Lung (tissue), 17 donors: ENCODE measurements at places on chromosomes 13 and 19. TPM values are rescaled to one million over a fixed set of nuclear protein-coding genes. Genes with fewer than 3 reads are reported as not detected.

DNA sequence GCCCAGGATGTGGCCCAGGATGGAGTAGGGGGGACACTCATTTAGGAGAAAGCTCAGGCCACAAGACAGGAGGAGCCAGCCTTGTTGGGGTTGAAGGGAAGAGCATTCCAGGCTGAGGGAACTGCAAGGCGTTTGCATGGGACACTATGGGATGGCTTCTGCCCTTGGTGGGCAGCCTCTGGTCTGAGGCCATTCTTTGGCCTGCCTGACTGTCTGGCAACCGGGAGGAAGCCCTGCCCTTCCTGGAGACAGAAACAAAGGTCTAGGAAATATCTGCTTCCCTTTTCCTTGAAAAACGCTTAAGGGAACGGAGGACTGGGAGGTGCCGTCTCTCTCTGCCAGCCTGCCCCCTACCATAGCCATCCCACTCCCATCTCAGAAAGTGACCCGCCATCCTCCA is 2.8 kb upstream of the ICAM1 start:
- H3K27me3 ChIP-seq: peaks cover 8% of the 10 kb centered on the region
- H3K27ac ChIP-seq: peak overlapping the region; percentile 82
- peaks cover 4% of the 10 kb centered on the region for H3K4me1 ChIP-seq

- DNase-seq: no peak
- H3K4me1 ChIP-seq: no peaks in the 10 kb centered on the region
- H3K4me3 ChIP-seq: no peak overlapping the region
- H3K27ac ChIP-seq: no peak overlapping the region
- no peaks in the 10 kb centered on the region for H3K27me3 ChIP-seq
These were observed 38.2 kb downstream of the PDCD5 start for GRCh38 chr19:32619051-32619685.

GRCh38 chr13:60411464-60411863 is 14.4 kb downstream of the TDRD3 start:
- H3K27ac ChIP-seq: no peak overlapping the region
- no peaks in the 10 kb centered on the region for H3K36me3 ChIP-seq

- no peaks in the 10 kb centered on the region for H3K36me3 ChIP-seq
- no peak overlapping the region for H3K4me3 ChIP-seq
- H3K4me1 ChIP-seq: peaks cover 17% of the 10 kb centered on the region
- H3K27me3 ChIP-seq: no peaks in the 10 kb centered on the region
- no peak overlapping the region for H3K27ac ChIP-seq
These were observed 96.2 kb upstream of the RFC3 start for GRCh38 chr13:33721724-33722123.

DNA sequence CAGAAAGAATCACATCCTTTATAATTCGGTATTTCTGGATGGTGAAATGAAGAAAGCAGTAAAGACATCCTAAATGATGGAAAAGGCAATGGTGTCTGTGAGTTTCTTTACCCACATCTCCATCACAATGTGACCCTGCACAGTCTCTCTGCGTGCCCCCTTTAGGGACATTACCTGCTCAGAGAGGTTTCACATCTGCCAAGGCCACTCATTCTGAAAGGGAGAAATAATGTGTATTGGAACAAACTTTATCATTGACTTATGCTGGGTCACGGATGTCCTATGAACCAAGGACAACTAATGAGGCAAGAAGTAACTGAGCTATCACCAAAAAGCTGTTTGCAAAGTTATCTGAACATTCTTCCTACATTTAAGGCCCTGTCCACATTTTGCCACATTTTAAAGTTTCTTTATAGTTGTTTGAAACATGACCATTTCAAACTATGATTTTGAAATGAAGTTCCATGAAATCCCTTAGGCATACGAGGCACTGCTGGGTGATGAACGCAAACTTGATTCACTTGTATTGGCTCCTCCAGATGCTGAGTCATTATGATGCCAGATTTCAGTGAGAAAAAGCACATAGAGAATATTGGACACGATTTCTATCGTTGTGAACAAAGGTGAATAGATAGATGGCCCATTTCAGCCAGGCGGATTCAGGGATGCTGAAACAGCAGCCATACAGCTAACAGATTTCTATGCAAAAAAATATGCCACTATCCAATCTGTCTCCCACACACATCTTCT is 63.5 kb upstream of the HMGB1 start:
- H3K36me3 ChIP-seq: no peaks in the 10 kb centered on the region
- no peaks in the 10 kb centered on the region for H3K27me3 ChIP-seq
- H3K4me3 ChIP-seq: no peak overlapping the region
- no peaks in the 10 kb centered on the region for H3K4me1 ChIP-seq
- H3K27ac ChIP-seq: no peak overlapping the region
- DNase-seq: no peak

DNA sequence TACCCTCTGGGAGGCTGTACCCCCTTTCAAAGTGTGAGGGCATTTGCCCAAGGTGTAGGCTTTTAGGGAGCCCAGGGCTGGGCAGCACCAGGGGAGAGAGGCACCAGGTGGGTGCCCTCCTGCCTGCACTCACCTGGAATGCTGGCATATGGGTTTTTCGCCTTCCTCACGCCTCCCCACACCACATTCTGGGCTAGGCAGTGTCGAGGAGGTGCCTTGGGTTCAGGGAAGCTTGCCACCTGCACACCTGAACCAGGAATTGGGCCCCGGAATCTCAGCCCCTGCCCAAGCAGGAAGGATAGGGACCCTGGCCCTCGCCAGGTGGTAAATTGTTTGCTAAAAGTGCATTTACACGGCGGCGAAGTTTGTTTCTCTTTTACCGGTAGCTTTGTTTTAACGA is 5.1 kb upstream of the TSHZ3 start:
- H3K4me3 ChIP-seq: no peak overlapping the region
- H3K27me3 ChIP-seq: no peaks in the 10 kb centered on the region
- peaks cover 7% of the 10 kb centered on the region for H3K4me1 ChIP-seq
- no peaks in the 10 kb centered on the region for H3K36me3 ChIP-seq

GRCh38 chr19:1181606-1182005 is 7.5 kb upstream of the SBNO2 start:
- H3K36me3 ChIP-seq: no peaks in the 10 kb centered on the region
- H3K4me1 ChIP-seq: peaks cover 6% of the 10 kb centered on the region
- H3K27ac ChIP-seq: peak overlapping the region; percentile 50
- H3K27me3 ChIP-seq: no peaks in the 10 kb centered on the region
- peak; percentile 63 for DNase-seq

- no peaks in the 10 kb centered on the region for H3K36me3 ChIP-seq
- H3K27ac ChIP-seq: no peak overlapping the region
- DNase-seq: no peak
- no peaks in the 10 kb centered on the region for H3K27me3 ChIP-seq
- no peak overlapping the region for H3K4me3 ChIP-seq
- H3K4me1 ChIP-seq: no peaks in the 10 kb centered on the region
These were observed 26.6 kb downstream of the SLAIN1 start for GRCh38 chr13:77724092-77724491.

- DNase-seq: no peak
- no peak overlapping the region for H3K4me3 ChIP-seq
- no peak overlapping the region for H3K27ac ChIP-seq
- no peaks in the 10 kb centered on the region for H3K27me3 ChIP-seq
- H3K4me1 ChIP-seq: no peaks in the 10 kb centered on the region
- no peaks in the 10 kb centered on the region for H3K36me3 ChIP-seq
These were observed 827.6 kb downstream of the DACH1 start for GRCh38 chr13:71039440-71039839.

- DNase-seq: no peak
- H3K4me3 ChIP-seq: peak overlapping the region; percentile 55
- peaks cover 2% of the 10 kb centered on the region for H3K4me1 ChIP-seq
- H3K27ac ChIP-seq: peak overlapping the region; percentile 98
- H3K36me3 ChIP-seq: no peaks in the 10 kb centered on the region
These were observed 609 bp downstream of the ZAR1L start for GRCh38 chr13:32314271-32315237.

DNA sequence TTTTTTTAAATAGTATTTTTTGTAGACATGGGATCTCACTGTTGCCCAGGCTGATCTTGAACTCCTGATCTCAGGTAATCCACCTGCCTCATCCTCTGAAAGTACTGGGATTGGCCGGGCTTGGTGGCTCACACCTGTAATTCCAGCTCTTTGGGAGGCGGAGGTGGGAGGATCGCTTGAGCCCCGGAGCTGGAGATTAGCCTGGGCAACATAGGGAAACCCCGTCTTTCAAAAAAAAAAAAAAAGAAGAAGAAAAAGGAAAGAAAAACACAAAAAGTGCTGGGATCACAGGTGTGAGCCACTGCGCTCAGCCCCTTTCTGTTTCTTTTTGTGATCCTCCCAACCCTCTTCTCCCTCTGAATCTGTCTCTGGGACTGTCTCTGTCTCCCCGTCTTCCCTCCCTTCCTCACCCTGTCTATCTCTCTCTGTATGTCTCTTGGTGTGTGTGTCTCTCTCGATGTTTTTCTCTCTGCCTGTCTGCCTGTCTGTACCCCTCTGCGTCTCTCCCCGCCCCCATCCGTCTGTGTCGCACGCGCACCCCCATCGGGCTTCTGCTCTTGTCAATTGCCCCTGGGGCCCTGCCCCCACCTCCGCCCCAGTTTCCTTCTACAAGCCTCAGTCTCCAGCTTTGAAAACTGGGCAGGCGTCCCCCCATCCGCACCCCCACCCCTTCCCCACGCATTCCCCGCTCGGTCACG is 540 bp upstream of the ZFP36 start:
- no peaks in the 10 kb centered on the region for H3K4me1 ChIP-seq
- H3K27me3 ChIP-seq: no peaks in the 10 kb centered on the region
- no peak for DNase-seq
- H3K36me3 ChIP-seq: peaks cover 9% of the 10 kb centered on the region
- H3K27ac ChIP-seq: peak overlapping the region; percentile 55

GRCh38 chr19:30407068-30407709 is 35.0 kb downstream of the ZNF536 start:
- H3K4me1 ChIP-seq: peaks cover 1% of the 10 kb centered on the region
- H3K4me3 ChIP-seq: no peak overlapping the region
- peak; percentile 68 for DNase-seq
- peaks cover 7% of the 10 kb centered on the region for H3K27me3 ChIP-seq
- no peaks in the 10 kb centered on the region for H3K36me3 ChIP-seq
- H3K27ac ChIP-seq: no peak overlapping the region

GRCh38 chr19:1851654-1852580 is 3.6 kb upstream of the REXO1 start:
- H3K36me3 ChIP-seq: no peaks in the 10 kb centered on the region
- H3K4me1 ChIP-seq: peaks cover 4% of the 10 kb centered on the region
- H3K27me3 ChIP-seq: no peaks in the 10 kb centered on the region
- H3K27ac ChIP-seq: no peak overlapping the region
- no peak overlapping the region for H3K4me3 ChIP-seq

- DNase-seq: peak; percentile 77
- no peaks in the 10 kb centered on the region for H3K36me3 ChIP-seq
- no peaks in the 10 kb centered on the region for H3K4me1 ChIP-seq
- H3K4me3 ChIP-seq: no peak overlapping the region
- H3K27ac ChIP-seq: no peak overlapping the region
- H3K27me3 ChIP-seq: no peaks in the 10 kb centered on the region
These were observed 845.3 kb downstream of the DIAPH3 start for GRCh38 chr13:59318320-59318930.

Gene ZNF554
- 8.8 TPM for total RNA-seq

Gene IL11
- 0.74 TPM for total RNA-seq

Gene SLC7A10
- 0.71 TPM for total RNA-seq

Gene SLC25A41
- 0.28 TPM for total RNA-seq

Gene CFD
- 90.8 TPM for total RNA-seq

Gene CDADC1
- 11.6 TPM for total RNA-seq

Gene ZNF256
- total RNA-seq: 8.1 TPM

Gene FXYD1
- total RNA-seq: 17.8 TPM
